ENCODE measurements at places on chromosomes 1 and 21. TPM values are rescaled to one million over a fixed set of nuclear protein-coding genes. Genes with fewer than 3 reads are reported as not detected.

DNA sequence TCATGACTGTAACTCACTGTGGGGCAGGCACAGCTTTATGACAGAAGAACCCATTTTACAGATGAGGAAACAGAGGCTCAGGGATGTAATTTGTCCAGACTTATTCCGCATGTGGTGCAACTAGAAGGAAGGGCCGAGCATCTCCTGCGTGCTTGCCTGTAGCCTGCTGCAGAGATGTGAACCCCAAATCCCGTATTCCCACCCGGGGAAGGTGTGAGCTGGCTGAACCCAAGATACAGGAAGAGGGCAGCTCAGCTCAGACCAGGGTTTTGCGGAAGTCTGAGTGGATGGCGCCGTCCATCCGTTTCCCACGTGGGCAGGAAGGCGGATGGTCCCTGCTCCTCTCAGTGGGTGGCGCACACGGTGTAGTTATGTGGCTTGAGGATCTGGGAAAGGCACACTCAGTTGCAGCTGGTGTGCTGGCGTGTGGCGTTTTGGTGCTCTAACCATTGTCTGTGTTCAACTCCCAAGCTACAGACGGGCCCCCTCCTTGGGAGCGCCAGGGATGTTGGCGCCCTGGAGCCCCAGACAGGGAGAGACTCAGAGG is 1.2 kb downstream of the CROCC start:
- DNase-seq, result no peak

DNA sequence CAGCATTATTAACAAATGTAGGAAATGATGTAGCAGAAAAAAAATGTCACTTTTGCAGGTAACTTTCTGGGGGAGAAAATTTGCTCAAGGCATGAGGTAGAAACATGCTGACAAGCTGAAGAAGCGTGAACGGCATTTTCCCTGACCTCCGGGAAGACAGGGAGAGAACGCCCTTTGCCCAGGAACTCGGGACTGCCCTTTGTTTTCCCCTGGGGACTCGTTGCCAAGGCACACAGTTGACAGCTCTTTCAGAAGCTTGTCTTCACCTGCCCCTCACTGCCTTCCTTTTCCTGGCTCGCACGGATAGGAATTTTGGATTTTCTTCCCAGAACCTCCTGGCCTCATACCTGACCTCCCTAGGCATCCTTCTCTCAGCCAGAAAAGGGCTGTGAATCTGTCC is 52.7 kb upstream of the COA6 start:
- no peak for DNase-seq

DNA sequence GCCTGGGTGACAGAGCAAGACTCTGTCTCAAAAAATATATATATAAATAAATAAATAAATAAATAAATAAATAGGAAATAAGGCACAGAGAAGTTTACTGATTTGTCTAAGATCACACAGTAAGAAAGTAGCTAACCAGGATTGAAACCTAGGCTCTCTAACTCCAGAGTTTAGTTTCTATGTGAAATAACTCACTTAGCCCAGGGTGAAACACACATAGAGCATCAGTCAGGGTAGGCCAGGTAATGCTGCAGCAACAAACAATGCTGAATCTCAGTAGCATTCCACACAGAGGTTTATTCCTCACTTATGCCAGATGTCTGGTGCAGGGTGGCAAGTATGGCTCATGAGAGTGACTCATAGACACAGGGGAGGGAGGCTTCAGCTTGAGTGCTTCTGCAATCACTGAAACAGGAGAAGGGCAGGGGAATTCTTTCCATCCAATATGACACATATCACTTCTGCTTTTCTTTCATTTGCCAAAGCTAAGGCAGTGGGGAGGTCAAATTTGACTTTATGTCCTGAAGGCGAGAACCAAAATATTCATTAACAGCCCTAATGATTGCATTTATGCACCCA is 37.1 kb upstream of the KANK4 start:
- DNase-seq, result no peak

- no peak for DNase-seq
Measured at GRCh38 chr1:198212675-198213074, 55.9 kb downstream of the NEK7 start.

DNA sequence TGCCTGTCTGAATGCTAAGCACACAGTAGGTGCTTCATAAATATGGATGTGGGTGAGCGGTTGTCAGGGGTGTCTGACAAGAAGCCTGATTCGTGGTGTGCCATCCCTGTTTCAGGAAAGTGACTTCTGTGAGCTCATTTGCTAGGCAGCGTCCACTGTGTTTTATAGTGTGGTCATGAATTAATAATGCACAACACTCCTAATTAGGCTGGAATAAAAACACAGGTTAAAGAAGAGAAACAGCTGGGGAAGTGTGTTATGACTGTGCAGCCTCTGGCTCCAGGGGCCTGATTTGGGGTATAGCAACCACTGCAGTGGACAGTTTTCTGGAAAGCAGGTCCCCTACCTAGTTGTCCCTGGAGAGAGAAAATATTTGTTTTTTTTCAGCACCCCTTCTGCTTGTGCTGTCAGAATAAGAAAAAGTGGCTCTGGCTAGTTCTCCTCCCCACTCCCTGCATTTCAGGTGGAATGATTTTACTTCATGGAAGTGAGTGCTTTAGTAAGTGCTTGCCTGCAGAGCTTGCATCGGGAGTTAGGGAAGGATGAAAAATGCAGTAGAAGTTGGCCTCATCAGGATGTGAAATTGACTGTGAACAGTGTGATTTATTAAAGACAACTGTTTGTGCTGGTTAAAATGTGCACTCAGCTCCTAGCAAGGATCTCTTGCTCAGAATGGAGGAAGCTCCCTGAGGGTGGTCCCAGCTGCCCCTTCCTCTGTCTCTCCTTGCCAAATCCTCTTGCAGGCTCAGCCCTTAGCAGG is 333.8 kb downstream of the HHAT start:
- no peak for DNase-seq

DNA sequence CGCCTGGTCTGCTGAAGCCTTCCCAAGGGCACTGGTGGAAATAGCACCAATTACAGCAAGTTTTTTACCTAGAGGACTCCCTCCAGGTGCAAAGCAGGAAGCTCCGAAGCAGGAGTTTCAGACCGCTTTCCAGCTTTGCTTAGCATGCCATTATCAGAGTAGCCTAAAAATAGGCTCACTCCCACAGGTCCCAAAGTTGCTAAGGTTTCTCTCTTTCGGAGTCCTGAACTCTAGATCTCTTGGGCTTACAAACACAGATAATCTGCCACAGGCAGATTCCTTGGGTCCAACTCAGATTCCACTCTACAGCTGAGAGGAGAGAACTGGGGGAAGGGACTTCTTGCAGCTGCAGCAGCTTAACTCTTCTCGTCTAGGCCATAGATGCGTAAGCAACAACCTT is 22.5 kb downstream of the ZMYND12 start:
- no peak for DNase-seq

DNA sequence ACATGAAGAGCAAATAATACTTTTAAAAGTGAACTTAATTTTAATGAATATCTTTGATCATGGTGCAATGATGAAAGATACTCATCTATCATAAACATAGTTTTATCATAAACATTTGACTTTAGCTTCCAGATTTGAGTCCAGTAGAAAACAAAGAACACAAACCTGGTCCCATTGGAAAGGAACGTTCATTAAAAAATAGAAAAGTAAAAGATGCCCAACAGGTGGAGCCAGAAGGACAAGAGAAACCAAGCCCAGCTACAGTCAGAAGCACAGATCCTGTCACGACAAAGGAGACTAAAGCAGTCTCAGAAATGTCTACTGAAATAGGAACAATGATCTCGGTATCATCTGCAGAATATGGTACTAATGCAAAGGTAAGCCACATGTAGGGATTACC is 55.6 kb upstream of the MYOCOS start:
- no peak for DNase-seq

DNA sequence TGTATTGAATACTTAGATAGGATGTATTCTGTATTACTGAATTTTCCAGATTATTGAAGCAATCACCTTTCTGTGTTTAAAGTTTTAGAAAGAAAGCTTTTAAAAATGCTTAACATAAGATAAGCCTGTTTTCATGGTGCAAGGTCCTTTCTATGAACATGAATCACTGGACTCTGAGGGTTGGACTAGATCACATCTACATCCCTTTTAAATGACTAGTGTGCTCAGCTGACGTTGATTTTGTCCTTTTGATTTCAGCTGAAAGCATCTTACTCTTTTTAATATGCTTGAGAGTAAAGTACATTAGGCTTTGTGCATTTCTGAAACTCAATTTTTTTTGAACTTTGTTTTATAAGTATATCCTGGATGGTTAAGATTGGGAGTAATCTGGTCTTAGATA is 16.2 kb downstream of the MIER1 start:
- DNase-seq, result no peak

GRCh38 chr1:205355075-205355453 is 1.7 kb downstream of the KLHDC8A start:
- no peak for DNase-seq

DNA sequence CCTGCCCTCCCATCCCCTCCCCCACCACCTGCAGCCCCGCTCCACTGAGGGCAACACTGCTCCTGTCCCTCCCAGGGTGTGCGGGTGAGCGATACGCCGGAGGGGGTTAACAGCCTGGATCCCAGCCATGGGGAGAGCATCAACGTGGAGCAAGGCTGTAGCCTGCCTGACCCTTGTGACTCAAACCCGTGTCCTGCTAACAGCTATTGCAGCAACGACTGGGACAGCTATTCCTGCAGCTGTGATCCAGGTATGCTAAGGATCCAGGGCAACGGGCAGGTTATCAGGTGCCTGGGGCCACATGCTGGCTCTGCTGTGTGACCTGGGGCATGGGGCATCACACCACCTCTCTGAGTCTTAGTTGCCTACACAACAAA is 15.0 kb downstream of the CELSR2 start:
- no peak for DNase-seq

DNA sequence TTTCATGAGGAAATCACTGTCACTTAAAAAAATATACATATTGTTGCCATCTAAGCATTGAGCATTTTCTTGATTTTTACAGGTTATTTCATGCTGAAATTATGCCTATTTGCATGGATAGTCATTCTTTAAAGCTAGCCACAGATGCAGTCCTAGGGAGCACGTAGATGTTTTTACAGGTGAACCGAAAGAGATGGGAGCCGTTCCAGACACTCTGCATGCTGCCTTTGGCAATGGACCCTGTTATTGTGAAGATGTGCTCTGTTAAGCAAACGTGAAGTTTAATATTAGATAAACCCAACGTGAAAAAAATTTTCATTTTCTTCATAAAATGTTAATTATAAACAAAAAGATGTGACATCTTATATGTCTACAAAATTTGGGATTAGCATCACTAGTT is 7.1 kb downstream of the PROX1 start:
- no peak for DNase-seq

GRCh38 chr1:173478094-173478674 is 1.0 kb downstream of the PRDX6 start:
- peak; percentile 28 for DNase-seq

DNA sequence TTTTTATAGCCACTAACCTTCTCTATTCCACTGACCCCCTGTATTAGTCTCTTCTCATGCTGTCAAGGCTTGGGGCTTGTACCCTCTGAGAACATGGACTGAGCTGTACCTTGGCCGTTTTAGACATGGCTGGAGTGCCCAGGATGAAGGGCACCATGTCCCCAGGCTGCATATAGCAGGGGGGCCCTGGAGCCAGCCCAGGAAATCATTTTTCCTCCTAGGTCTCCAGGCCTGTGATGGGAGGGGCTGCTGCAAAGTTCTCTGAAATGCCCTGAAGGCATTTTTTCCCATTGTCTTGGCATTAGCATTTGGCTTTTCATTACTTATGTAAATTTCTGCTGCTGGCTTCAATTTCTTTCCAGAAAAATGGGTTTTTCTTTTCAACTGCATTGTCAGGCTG is 119.5 kb downstream of the NTMT2 start:
- no peak for DNase-seq

DNA sequence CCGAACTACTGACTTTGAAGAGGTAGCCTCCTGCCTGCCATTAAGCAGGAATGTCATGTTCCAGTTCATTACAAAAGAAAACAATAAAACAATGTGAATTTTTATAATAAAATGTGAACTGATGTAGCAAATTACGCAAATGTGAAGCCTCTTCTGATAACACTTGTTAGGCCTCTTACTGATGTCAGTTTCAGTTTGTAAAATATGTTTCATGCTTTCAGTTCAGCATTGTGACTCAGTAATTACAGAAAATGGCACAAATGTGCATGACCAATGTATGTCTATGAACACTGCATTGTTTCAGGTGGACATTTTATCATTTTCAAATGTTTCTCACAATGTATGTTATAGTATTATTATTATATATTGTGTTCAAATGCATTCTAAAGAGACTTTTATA is 159.8 kb upstream of the SGIP1 start:
- DNase-seq, result no peak

DNA sequence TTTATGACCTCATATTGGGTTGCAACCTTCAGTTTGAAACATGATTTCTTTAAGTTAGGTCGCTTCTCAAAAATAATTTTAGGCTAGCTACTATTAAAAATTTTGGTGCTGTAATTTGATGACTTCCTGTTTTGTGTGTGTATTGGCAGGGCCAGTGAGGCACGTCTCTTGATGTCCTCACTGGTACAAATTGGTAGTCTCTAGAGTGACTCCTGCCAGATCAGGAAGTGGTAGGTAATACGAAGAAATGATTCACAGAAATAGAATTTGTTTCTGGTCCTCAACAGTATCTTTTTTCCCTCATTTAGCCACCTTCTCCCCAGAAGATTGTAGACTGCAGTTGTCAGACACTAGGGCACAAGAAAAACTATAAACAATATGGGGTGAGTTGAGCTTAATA is 120.9 kb upstream of the KIAA1614 start:
- DNase-seq, result no peak

DNA sequence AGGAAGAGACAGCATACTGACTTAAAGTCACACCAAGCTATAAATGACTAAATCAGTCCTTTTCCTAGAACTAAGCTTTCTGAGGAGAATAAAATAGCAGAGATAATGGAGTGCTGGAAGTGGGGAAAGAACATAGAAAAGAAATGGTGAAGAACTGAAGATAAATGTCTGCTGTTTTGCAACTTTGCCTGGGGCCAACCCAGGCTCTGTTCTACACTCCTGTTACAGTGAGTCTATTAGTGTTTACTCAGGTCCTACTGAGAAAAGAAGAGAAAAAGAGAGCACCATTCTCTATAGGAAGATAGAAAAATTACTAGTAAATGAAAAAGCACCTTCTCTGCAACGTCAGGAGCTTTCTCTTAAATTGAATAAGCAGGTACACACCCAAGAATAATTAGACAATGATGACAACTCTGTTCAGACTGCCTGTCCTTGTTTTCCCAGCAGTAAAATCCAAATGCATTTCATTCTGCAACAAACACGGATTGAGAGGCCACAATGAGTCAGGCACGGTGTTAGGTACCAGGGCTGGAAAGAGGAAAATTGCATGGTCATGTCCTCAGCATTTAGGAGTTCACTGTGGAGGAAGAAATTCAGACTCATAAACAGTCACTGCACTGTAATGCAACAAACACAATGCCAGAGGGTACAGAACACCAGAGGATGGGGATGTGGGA is 139.4 kb upstream of the CAMK1G start:
- no peak for DNase-seq

Gene MAN1C1
- 13.6 TPM for total RNA-seq

Gene PCP4L1
- total RNA-seq, result 0.38 TPM

Gene NMNAT1
- 23.1 TPM for total RNA-seq

Gene SPTA1
- total RNA-seq, result 0.44 TPM

Gene UBL4B
- total RNA-seq, result not detected

Gene S100A2
- total RNA-seq, result 1.3 TPM

Gene COA7
- 17.3 TPM for total RNA-seq

Gene EVI5
- total RNA-seq, result 29.9 TPM

Gene DNASE2B
- total RNA-seq, result not detected

Gene AVPR1B
- not detected for total RNA-seq

Gene OSCP1
- 9.6 TPM for total RNA-seq

Gene TNFSF4
- 0.76 TPM for total RNA-seq
